ENCODE measurements at places on chromosomes 1 and 21. TPM values are rescaled to one million over a fixed set of nuclear protein-coding genes. Genes with fewer than 3 reads are reported as not detected.

DNA sequence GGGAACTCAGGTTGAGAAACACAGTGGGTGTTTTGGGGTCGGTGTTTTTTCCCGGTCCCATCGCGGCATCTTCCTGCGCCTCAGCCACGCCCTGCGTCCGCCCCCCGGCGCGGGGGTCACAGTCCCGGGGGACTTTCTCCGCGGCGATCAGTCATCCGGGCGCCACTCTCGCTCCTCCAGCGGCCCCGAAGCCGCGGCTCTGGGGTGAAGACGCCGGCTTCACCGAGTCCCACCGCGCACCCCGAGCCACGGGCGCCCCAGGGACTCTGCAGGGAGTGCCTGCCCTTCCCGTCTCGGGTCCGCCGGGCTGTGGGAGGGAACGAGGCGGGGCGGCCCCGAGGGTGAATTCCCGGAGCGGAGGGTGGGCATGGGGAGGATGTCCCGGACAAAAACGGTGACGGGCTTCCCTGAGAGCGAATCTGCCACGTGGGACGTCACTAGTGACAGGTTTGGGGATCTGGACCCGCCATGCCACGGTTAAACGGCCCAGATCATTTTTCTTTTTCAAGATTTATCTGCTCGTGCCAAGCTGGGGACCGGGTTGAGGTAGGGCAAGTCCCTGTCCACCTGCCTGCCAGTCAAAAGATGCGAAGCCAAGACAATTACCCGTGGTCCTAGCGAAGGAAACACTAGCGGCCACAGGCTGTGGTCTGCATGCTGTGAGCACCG, 717 bp upstream of the BATF3 start:
- peak; percentile 18 for DNase-seq

DNA sequence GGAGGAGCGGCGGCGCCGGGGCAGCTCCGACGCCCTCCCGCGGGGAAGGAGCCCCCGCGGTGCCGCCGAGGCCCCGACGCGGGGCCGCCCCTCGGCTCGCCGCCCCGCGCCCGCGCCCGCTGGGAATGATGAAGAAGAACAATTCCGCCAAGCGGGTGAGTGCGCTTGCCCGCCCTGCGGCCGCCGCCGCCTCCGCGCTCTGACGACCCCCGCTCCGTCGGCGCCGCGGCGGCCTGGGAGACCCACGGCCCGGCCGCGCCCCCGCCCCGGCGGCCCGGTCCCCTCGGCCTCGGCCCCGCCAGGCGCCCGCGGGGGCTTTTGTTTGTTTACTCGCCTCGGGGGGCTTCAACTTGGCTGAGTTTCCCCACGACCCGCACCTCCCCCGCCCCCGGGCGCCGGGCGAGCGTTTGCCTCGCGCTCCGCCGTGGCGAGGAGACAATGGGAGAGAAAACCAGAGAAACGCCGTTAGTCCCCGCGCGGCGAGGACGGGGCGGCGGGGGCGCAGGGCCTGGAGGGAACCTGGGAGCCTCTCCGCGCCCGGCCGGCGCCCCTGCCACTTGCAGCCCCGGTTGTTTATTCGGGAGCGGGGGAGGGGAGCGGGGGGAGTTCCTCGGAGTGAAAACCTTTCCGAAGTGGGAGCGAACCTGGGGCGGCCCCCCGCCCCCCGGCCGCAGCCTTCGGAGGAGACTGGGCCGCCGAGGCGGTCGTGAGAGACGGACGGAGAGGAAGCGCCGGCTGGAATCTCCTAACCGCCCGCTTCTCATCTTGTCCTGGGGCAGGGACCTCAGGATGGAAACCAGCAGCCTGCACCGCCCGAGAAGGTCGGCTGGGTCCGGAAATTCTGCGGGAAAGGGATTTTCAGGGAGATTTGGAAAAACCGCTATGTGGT, 661 bp downstream of the PLEKHO1 start:
- DNase-seq: no peak

ITLN2 gene
- polyA plus RNA-seq: not detected

- no peak for DNase-seq
Measured at GRCh38 chr1:46689897-46690296, 18.2 kb downstream of the TEX38 start.

DNA sequence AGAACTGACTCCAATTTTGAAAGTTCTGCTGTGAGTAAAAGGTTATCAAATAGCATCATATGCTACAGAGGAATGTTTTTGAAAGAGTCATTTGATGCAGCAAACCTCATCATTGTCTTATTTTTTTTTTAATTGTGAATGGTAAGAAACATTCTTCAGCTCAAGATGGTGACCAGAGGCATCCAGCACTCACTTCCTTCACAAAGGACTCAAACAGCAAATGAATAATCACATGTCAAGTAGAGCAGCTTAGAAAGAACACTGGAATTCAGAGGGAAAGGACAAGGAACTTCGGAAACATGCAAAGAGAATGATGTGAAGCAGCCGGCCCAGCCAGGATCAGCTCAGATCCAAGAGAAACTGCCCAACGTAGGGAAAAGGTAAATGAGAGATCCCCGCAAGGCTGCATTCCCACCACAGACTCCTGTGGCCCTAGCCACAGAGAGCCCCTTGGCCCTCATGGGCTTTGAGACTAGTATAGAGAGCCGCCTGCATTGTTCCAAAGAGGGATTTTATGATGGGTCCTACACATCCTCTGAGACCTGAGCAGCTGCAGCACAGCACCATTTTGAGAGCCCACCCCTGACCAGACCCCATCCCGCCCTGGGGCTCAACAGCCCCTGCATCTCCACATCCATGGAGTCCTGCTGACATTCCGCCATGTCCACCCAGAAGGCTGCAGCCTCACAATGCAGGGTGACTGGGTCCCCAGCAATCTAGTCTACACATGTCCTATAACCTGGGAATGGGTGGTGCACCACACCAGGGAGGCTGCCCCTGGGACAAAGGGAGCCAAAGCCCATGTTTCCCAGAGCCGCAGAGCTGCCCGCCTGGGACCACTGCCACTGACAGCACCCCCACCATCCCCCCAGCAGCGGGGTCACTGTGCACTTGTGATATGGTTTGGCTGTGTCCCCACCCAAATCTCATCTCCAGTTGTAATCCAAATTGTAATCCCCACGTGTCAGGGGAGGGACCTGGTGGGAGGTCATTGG, 21.2 kb upstream of the UTS2 start:
- peak; percentile 41 for DNase-seq

PTPRC gene
- polyA plus RNA-seq: 0.11 TPM

SPOCD1 gene
- 44.8 TPM for polyA plus RNA-seq

DNA sequence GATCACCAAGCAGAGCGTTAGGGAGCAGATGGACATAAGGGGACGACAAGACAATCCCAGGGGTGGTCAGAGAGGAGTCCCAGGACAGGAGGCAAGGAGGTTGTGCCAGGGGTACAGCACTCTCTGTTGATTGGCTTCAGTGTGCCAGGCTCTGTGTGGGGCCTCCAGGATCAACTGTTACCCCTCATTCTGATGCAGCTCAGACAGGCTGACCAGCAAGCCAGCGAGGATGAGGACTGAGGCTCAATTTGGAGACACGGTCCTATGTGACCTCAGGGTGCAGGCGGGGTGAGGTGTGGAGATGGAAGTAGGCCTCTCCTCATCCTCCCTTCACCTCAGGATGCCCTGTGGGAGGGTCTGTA, 4.0 kb downstream of the HYI start:
- no peak for DNase-seq

DNA sequence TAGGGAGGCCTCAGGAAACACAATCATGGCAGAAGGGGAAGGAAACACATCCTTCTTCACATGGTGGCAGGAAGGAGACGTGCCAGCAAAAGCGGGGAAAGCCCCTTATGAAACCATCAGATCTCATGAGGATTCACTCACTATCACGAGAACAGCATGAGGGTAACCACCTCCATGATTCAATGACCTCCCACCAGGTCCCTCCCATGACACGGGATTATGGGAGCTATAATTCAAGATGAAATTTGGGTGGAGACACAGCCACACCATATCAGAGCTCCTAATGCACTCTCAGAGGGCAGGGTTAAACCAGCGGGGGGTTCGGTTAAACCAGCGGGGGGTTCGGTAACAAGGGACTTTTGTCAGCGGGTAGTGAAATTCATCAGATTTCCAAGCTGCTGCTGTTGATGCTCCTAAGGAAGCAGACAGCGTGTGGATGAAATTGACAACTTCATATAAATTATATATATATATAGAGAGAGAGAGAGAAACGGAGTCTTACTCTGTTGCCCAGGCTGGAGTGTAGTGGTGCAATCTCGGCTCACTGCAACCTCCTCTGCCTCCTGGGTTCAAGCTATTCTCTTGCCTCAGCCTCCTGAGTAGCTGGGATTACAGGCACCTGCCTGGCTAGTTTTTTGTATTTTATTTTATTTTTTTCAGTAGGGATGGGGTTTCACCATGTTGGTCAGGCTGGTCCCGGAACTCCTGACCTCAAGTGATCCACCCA, 4.2 kb downstream of the CSTB start:
- no peak for DNase-seq

GRCh38 chr1:65734979-65735378, 57.7 kb upstream of the PDE4B start:
- peak; percentile 12 for DNase-seq

DNAI4 gene
- polyA plus RNA-seq: 1.6 TPM

- DNase-seq: peak; percentile 21
Measured at GRCh38 chr1:206556750-206557635, 49.7 kb downstream of the RASSF5 start.

CFAP45 gene
- 1.1 TPM for polyA plus RNA-seq

- peak; percentile 49 for DNase-seq
Measured at GRCh38 chr1:19209439-19209989, 552 bp downstream of the UBR4 start.

DNA sequence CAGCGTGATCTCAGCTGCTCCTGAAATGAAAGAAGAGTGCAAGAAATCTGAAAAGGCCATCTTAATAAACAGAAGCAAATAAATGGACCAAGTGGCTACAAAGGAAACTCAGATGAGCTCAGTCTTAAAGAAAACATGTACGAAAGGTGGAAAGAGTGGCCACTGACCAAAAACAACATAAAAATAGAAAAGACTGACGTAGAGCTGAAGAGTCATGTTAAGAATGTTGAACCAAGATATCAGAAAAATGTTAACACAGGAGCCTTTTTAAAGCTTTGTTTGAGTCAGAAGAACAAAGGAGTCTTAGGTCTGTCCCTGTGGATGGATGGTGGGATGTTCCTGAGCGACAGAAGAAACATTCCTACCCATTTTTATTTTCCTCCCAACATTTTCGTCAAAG, 30.8 kb upstream of the ZNF648 start:
- DNase-seq: no peak

GRCh38 chr1:151813271-151813977, 8.2 kb upstream of the LINGO4 start:
- DNase-seq: no peak

GRCh38 chr1:109393617-109394233, 4.0 kb downstream of the SORT1 start:
- DNase-seq: no peak

GRCh38 chr1:211092955-211093354, 41.0 kb downstream of the KCNH1 start:
- no peak for DNase-seq

DNA sequence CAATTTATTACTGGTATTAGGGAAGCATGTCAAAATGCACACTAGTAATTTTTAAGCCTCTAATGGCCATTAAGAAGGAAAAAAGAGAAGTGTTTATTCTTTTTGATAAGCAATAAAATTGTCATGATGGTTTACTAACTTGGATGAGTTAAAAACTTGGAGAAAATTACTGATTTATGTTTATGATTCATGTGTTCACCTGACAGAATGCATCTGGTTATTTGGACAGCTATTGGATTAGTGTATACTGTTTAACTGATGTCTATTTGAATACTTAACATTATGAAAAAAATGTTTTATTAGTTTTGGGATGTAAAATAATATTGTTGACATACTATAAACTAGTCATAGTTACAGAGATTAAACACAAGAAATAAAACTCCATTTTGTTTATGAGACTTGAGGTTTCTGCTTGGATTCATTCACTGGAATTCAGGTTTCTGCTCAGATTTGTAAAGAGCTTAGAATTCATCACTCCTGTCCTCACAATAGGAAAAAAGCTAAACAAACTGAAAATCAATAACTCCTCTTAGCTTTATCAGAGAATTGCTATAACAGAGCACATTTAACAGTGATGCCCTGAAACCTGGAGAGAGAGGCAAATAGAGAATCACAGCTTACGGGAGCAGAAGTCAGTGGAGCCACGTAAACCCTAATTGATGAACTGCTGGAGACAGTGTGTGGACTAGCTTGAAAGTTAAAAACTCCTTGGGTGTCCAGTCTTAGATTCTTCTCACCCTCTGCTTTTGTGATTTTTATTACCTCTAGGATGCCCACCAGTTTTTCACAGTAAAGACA, 56.7 kb downstream of the RALGPS2 start:
- DNase-seq: peak; percentile 22

C8A gene
- not detected for polyA plus RNA-seq

HCRTR1 gene
- not detected for polyA plus RNA-seq

DNA sequence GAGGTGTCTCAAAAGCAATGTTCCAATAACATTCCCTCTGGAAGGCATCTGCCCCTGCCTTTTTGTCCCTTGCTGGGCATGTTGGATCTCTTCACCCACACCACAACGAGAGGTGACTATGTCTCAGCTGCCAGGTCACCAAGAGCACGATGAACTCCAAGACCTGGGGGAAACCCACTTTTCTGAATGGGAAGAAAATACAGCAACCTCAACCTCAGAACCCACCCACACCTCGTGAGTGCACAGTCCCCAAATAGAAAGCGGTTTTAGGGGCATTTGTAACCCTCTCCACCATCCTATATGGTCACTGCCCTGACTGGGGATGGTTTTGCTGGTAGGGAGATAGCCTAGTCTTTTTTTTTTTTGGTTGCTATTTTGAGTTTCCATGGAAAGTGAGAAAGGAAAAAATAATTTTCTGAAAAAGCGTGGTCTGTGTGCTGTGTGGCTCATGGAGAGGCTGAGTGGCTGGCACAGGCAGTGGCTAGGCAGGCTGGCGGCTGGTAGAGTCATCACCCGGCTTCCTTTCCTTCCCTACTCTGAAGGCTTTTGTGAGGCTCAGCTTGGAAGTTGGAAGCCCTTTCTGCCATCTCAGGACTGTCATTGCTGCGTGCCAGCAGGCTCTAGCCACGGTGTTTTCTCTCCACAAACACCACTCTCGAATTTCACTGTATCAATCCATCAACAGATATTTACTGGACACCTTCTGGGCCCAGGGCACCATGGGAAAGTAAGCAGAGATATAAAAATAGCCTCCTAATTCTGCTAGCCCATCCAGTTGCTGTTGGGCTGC, 15.8 kb downstream of the TSPAN2 start:
- no peak for DNase-seq
